Right ventricle myocardium superior (tissue), 1 donor: ENCODE measurements at places on chromosomes 5 and 9.

DNA sequence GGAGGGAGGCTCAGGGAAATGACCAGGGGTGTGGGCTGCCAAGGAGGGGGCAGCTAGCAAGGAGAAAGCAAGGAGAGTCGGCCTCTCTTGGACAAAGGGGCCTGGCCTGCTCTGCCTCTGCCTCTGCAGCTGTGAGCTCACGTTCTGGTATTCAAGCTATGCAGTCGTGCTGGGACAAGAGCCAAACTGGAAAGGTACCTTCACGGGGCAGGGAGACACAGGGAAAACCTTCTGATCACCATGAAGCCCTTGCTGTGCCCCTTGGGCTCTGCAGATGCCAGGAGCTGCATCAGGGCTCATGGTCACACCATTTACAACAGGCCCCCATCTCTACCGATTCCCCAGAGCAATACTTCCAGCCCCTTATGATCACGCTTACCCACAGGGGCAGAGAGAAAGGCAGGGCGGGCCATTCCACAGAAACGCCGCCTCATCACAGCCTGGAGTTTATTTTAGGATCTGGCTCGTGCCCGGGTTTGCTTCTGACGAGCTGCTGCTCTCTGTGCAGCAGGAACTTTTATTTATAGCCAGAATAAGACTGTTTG is 63.2 kb downstream of the PRRT1B start:
- peak; percentile 71 for DNase-seq

DNA sequence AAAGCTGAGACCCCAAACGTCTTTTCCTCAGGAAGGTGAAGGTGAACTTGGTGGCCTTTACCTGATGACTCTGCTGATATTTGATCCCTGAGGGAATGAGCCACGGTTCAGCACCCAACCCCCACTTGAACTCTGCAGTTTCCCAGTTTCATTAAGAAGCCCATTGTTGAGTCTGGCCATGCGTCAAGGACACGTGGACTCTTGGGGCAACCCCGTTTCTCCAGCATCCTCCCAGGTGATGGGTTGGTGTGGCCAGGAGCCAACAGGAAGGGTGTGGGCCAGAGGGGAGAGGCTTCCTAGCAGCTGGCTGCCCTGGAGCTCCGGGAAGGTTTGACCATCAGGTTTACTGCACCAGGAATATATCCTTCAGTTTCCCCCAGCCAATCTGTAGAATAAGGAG is 59.5 kb upstream of the GNE start:
- DNase-seq, result peak; percentile 47

GRCh38 chr5:32566319-32567111 is 18.8 kb upstream of the SUB1 start:
- DNase-seq, result no peak

DNA sequence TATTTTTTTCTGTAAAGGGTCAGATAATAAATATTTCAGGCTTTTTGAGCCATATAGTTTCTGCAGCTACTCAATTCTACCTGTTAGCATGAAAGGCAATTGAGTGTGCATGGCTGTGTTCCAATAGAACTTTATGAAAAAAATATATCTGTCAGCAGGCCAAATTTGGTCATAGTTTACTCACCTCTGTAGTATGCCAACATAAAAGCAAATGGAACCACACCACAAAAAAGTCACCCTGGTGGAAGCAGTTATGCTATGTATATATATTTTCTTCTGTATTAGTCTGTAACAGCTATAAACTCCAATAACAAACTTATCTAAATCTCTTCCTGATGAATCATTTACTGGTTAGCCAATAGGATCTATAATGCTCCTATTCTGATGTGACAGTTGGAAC is 3.4 kb downstream of the SLC38A9 start:
- no peak for DNase-seq

- no peak for DNase-seq
Observed at GRCh38 chr9:89505911-89506310, 8.0 kb upstream of the SEMA4D start.
